ENCODE measurements at places on chromosomes 2 and 18.

- DNase-seq = no peak
These were observed 242.2 kb downstream of the TGIF1 start for GRCh38 chr18:3692113-3692621.

GRCh38 chr2:239943571-239943970 is 81.6 kb downstream of the NDUFA10 start:
- DNase-seq = no peak

- DNase-seq = no peak
These were observed 58.6 kb upstream of the CHN1 start for GRCh38 chr2:175063741-175064140.

- no peak for DNase-seq
These were observed 30.3 kb downstream of the TANC1 start for GRCh38 chr2:158998551-158999248.

GRCh38 chr2:171013851-171014250 is 84.8 kb downstream of the GORASP2 start:
- no peak for DNase-seq

GRCh38 chr18:45920367-45920766 is 46.8 kb downstream of the EPG5 start:
- DNase-seq = no peak

GRCh38 chr2:152950126-152950525 is 231.7 kb downstream of the ARL6IP6 start:
- DNase-seq = no peak

GRCh38 chr2:232476791-232477190 is 10.8 kb downstream of the ECEL1 start:
- DNase-seq = no peak

- no peak for DNase-seq
These were observed 109.1 kb upstream of the OTOS start for GRCh38 chr2:240249423-240250149.

GRCh38 chr2:60544954-60545560 is 8.4 kb downstream of the BCL11A start:
- no peak for DNase-seq

GRCh38 chr18:45384962-45385315 is 230.3 kb upstream of the SLC14A2 start:
- DNase-seq = no peak

- no peak for DNase-seq
These were observed 6.3 kb downstream of the MYO7B start for GRCh38 chr2:127541809-127542208.

DNA sequence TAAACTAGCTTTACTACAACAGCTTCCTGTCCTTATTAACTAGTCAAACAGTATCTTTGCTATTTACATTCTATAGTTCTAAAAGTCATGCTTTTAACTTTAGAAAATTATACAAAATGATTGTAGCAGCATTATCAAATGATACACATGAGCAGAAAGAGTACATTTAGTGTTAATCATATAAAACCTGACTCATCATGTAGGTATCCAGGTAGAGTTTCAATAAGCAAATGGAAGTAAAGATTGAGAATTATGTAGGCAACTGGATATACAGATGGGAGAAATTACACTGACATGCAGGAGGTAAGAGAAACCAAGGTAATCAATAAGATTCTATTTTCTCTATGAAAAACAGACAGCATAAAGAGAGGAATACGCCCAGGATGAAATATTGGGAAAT is 33.8 kb downstream of the TRIP12 start:
- no peak for DNase-seq

GRCh38 chr2:203705178-203705577 is 1.3 kb upstream of the CD28 start:
- DNase-seq = no peak

DNA sequence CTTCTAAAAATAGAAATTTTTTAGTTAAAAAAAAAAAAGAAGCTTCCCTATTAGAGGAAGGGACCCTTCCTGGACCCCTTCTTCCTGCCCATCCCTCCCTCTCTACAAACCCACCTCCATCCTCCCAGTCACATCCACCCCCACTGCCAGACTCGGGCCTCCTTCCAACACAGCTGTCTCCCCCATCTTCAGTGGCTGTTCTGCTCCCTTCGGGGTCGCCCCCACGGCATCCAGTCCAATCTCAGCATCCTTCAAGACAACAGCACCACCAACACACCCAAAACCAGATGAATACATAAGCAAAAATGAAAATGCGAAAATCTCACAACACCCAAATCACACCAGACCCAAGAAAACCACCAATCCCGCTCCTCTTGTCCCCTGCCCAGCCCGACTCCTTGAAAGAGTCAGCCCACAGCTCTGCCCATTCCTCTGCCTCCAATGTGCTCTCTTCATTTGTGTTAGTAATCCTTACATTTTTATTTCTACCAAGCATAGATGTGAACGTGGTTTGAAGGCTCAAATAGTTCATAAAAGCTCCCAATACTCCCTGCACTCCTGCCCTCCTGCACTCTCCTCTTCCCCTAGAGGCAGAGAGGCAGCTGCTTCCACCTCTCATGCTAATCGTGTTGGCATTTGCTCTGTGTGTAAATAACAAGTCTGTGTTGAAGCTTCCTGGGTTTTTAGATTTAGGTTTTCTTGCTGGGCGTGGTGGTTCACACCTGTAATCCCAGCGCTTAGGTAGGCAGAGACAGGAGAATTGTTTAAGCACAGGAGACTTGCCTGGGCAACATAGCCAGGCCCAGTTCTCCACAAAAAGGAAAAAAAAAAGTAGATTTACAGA is 37.0 kb downstream of the MAL start:
- DNase-seq = no peak

DNA sequence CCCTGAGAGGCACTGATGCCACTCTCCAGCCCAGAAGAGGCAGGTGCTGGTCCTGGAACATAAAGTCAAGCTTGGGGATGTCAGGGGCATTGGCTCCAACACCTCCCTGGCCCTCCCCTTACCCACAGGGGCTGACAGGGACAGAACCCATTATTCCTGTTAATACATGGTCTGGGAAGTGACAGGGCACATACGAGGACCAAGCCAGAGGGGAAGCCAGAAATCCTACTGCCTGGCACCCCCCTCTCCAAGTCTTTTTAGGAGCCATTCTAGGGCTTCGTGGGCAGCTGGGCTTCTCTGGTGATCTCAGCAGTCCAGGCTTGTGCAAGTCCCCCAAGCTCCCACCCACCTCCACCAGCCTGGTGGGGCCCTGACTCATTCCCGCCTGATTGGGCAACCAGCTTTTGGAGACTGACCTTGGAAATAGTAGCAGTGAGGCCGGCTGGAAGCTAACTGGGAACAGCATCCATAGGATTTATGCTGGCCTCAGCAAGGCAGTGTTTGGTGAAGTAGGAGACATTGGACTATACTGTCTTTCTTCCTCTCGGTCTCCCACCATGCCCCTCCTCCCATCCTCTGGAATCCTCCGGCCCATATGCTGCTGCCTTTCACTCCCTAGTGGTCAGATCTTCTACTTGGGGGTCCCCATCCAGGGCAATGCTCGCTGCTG is 86.4 kb upstream of the HK2 start:
- no peak for DNase-seq

DNA sequence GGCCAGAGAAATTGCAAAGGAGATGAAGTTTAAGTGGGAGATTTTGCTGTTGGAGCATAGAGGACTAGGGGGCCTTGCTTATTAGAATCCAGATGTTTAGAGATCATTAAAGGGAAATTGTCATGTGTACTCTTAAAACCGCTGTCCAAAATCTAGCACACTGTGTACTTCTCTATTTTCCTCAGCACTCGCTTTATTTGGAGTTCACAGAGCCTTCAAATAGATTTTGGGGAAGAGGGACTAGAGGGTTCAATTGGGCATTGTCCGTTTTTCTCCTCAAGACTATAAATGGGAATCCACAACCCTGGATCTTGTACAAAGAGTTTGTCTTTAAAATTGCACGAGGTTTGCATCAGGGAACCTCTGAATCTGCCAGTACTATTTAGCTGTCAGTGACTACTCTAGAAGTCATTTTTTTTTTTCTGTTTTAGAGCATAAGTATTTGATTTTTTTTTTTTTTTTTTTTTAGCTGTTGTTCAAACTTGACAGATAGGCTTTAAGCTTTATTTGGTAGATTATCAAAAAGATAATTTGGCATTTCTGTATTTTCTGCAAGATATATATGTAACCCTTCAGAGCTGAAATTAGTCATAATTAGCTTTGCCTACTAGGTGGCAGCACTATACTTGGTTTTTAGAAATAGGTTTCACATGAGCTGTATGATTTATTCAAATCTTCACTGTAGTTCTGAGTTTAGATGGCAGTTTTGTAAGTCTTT is 14.2 kb downstream of the PMS1 start:
- DNase-seq = peak; percentile 2

DNA sequence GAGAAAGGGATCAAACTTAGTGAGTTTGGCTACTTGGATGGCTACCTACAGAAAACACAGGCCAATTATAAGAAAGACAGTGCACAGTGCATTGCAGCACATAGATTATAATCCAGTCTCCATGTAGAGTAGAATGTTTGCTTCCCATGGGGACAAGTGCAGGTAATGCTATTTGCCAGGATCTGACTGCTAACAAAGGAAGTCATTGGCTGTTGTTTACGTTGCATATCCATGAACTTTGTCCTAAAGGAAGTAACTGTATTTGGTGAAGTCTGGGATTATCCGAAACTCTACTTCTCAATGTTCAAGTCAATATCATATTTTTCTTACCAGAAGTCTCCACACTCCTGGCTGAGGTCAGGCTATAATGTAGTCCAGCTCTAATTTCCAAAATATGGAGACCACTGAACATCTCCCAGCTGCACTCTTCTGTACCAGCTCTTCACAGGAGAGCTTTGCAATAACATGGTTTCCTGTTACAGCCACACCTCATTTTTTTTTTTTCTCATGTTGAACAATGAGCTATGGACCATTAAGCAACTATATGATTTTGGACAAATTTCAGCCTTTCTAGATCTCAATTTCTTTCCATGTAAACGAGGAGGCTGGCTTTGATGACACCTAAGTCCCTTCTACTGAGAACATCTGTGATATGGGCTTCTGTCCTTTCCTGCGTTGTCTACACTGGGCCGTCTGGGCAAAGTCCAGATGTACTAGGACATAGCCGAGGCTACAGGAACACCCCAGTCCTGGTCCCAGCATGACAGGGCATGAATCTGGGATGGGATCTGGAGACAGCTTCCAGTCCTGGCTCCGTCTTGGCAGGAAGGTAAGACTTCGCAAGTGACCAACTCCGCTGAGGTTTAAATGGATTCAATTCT is 154.8 kb downstream of the LAMA1 start:
- no peak for DNase-seq

DNA sequence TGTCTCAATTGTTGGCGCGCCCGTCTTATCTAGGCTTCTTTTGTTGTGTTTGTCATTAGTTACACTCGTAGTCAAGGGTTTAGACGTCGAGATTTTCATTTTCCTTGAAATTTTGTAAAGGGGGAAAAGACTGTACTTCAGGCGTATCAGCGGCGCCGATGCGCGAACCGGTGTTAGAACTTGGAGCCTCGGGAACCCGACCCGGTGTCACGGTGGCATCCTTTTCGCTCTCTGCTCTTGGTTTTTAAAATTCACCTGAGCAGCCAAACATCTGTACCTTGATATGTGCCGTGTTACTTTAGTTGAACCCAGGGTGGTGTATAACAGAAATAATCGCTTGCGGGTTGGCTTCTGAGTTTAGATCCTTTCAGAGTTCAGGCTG is 643 bp downstream of the RMC1 start:
- no peak for DNase-seq

GRCh38 chr2:66185497-66186054 is 249.3 kb upstream of the MEIS1 start:
- no peak for DNase-seq

DNA sequence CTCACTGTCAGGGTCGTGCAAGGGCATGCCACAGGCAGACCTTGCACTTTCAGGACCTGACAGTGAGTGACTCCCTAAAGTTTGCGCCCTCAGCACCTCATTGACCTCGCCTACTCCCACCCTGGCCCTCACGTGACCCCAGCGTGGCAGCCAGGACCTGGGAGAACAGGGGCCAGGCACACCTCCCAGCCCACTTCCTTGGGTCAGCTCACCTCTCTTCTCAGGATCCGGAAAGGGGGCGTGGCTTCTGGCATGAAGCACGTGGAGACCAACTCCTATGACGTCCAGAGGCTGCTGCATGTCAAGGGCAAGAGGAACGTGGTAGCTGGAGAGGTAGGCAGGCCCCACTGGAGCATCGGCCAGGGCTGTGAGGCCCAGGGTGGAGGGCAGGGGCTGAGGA is 8.8 kb downstream of the VIL1 start:
- no peak for DNase-seq

DNA sequence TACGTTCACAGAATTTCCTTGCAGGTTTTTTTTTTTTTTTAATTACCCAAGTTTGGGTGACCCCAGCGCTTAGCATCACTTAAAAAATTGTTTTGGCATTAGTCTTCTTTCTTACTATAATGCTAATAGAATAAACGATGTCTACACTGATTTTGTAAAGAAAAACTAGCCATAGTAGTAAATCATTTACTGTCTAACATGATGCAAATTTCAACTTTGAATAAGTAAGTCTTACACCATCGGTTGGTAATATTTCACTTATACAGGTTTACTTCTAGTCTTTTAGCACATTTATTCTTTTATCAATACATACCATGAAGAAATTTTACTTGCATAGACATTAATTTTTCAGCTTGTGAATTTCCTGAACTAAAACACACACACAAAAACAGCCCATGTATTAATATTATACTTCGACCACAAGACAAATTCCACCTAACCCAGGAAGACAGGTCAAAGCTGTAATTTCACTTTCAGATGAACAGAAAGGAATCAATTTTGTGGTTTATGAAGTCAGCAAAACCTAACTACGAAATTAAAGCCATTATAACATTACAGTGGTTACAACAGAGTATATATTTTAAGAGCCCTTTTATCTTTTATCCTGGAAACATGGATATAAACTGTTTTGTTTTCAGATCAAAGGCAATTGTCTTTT is 1.9 kb downstream of the YES1 start:
- DNase-seq = no peak

GRCh38 chr2:161569401-161569800 is 54.8 kb upstream of the SLC4A10 start:
- no peak for DNase-seq

DNA sequence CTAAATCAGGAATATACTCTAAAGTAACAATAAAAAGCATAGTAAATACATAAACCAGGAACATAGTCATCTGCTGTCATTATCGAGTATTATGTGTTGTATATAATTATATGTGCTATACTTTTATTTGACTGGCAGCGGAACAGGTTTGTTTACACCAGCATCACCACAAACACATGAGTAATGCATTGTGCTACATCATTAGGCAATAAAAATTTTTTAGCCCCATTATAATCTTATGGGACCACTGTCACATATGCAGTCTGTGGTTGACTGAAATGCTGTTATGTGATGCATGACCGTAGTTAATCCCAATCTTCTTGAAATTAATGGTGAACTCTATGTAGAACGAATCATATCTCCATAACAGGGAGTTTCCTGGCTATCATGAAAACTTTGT is 136.7 kb upstream of the ZFP36L2 start:
- DNase-seq = no peak
